Stimulated activated CD4-positive, alpha-beta T cell treated with anti-CD3 and anti-CD28 coated beads, TNF-alpha, amount 100 ng/mL, for 24 hours (primary cell): ENCODE measurements at places on chromosomes 12 and 14.

GRCh38 chr12:120267736-120268135, 2.2 kb upstream of the PXN start:
- no peak for DNase-seq

GRCh38 chr12:114479831-114480230, 73.9 kb upstream of the TBX5 start:
- no peak for DNase-seq

- DNase-seq: no peak
Observed at GRCh38 chr12:82525616-82526015, 161.1 kb upstream of the TMTC2 start.

GRCh38 chr12:83818881-83819280, 1093.7 kb downstream of the SLC6A15 start:
- no peak for DNase-seq

DNA sequence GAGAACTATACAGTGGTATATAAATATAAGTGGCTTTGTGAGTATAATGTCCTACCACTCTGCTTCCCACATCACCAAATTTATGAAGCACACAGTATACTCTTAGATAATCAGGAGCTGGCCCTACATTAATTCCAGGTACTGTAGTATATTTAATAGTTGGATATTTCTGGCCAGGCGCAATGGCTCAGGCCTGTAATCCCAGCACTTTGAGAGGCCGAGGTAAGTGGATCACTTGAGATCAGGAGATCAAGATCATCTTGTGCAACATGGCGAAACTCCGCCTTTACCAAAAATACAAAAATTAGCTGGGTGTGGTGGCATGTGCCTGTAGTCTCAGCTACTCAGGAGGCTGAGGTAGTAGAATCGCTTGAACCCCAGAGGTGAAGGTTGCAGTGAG, 104.0 kb downstream of the FOXA1 start:
- DNase-seq: no peak

DNA sequence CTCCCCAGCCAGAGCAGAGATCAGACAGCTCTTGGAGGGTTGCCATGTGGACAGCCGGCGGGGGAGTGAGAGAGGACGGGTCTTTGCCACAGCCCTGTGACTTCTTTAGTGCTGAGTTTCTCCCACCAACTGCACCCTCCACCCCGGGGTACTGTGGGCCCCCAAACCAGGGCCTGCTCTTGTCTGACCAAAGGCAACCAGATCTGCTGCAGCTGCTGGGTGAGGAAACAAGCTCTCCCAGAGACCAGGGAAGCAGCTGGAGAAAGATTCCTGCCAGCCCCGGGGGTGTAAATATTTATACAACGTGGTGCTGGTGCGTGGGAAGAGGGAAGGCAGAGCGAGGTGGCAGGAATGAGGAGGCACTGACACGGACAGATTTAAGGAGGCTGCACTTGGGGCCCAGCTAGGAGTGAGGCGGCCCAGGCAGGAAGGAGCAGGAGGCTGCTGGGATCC, 14.3 kb upstream of the ZFP36L1 start:
- no peak for DNase-seq

DNA sequence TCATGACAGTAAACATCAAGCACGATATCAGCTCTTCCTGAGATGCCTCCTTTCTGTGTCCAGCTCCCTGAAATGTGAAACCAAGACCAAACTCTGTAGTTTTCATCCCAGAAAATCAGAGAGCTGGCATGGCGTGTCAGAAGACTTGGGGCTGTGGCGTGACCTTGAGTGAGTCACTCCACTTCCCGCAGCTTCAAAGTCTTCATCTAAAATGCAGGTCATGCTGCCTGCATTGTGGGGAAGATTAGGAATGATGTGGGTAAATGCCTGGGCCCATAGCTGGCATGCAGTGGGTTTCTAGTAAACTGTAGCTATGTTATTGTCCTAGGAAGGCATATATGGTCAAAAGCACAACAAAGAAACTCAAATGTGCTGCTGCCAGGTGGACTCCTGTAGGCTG, 28.8 kb downstream of the OAS2 start:
- DNase-seq: no peak

GRCh38 chr12:10737249-10737648, 14.1 kb upstream of the YBX3 start:
- no peak for DNase-seq

- DNase-seq: no peak
Observed at GRCh38 chr14:68775614-68776126, 17.2 kb downstream of the ZFP36L1 start.

DNA sequence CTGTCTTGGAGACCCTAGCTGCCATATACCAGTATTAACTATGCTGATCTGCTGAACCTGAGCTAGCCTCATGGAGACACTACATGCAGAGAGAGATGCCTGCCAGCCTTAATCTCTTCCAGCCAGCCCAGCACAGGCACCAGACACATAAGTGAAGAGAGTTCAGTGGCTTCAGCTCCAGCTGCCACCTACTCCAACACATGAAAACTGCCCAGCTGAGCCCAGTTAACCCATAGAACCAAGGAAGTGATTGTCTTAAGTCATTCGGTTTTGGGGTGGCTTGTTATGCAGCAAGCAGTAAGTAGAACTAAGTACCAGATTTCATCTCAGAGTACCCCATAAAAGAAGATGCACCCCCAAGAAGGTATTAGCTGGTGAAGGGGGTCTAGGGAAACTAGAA, 7.6 kb downstream of the SERPINA11 start:
- no peak for DNase-seq

DNA sequence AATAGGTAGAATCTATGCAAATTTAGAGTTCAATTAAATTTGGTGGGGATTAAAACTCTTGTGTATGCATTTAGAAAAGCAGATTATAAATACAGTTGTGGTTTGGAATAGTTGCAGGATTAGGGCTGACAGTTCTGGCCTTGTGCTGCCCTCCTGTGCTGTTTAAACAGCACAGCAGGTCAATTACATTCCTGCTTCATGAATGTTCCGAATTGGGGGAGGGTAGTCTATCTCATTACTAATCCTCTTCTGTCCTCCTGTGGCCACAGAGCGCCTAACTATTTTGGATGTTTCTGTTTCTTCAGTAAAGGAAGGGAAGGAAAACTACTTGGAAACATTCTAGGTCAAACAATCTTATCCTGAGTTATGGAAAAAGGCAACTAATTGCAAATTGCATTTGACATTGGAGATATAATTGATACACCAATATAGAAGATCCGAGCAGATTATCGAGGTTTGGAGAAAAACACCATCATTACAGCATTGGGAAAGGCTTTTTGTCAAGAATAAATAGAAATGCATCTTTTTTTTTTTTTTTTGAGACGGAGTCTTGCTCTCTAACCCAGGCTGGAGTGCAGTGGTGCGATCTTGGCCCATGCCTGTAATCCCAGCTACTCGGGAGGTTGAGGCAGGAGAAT, 8.7 kb upstream of the GPR19 start:
- DNase-seq: no peak

GRCh38 chr12:14691560-14691959, 4.8 kb downstream of the GUCY2C start:
- no peak for DNase-seq

GRCh38 chr12:69091442-69092017, 147.8 kb upstream of the CPSF6 start:
- no peak for DNase-seq

DNA sequence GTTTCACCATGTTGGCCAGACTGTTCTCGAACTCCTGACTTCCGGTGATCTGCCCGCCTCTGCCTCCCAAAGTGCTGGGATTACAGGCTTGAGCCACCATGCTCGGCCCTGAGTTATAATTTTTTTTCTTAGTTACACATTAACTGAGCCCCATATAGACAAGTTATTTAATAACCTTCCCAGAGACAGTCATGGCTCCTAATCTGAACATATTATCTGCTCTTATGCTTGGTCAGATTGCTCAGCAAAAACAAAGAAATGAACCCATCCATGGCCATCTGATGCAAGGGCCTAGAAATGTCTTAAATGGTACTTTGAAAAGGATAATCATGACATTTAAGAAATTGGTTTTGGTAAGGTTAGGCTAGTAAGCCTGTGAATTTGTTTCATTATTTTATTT, 13.0 kb downstream of the SAMD15 start:
- DNase-seq: no peak

GRCh38 chr14:104315169-104315568, 176.8 kb downstream of the KIF26A start:
- no peak for DNase-seq

- no peak for DNase-seq
Observed at GRCh38 chr12:106771425-106771824, 3.1 kb upstream of the RIC8B start.

DNA sequence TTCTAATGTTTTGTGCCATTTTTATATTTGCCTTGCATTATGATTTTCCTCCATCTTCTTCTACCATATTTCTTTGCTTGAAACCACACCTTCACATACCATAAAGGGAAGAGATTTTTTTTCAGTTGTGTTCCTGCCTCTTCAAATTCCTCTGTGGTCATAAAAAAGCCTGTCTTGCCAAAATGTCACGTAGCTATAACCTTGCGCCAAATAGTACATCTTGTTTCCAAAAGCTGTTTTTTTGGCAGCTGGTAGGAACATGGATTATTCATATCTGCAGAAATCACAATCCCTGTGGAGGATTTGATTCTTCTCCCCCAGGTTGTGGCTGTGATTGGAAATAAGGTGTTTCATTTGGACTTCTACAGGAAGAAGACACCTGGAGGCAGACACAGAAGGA, 133.6 kb upstream of the SLC35F4 start:
- DNase-seq: no peak
